ENCODE measurements at places on chromosomes 1 and 21.
A peak's percentile ranks its signal among the peaks of the same experiment; 100 is the strongest.

DNA sequence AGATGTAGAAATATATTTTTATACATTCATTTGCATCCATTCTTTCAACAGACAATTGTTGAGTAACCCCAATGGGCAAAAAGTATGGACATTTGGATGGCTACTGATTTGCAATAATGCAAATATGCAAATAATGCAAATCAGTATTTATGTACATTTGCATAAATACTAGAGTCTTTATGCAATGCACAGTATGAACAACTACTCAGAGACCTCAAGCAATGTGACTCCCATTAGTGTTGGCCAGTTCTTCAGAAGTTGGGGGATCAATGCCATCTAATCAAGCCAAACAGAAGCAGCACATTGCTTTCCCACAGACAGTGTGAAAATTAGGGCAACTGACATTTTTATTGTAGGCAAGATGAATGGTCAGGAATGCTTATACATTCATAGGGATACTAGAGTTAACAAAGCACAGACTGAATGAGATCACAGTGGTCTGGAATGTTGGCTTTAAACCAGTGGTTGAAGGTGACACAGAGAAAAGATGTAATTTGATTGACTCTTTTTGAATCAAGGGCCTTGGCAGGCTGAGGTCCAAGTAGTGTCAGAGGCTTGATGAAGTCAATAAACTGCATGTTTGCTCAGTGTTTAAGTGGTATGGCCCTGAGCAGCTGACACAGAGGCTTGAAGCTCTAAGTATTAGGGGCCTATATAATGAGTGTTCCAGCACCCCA, 256.6 kb downstream of the CTH start:
- DNase-seq, result peak; percentile 39

- no peak for DNase-seq
Measured at GRCh38 chr1:175287377-175287776, 94.8 kb upstream of the KIAA0040 start.

DNA sequence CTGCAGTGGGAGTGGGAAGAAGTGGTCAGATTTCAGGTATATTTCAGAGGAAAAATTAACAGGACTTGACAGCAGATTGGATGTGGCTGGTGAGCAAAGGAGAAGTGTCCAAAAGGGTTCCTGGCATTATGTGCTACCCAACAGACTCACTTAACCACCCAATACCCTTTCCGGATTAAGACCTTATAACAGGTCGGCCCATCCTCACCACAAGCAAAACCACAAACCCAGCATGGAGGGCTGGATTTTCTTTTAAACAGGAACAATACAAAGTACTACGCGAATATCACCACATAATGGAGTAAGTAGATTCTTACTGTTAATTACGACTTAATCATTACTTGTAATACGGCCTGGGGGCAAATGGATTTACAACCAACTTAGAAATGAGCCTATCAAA, 59.2 kb downstream of the WDR64 start:
- DNase-seq, result no peak

DNA sequence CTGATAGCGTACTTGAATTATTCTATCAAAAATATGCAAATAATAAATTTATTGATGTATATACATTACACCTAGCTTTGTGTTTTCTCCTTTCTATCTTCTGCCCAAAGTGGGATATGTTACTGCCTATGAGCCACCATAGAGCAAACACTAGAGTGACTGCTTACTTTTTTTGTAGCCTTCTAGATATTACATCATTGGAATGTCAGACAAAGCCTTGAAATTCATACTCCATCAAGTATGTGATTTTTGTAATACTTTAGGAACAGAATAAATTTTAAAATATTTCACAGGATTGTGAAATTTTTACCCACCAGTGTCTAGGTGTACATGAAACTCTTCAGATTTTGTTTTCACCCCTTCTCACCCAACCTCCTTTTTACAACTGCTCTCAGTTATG, 787.6 kb downstream of the USP25 start:
- peak; percentile 41 for DNase-seq

Data from fibroblast of skin of right quadriceps (primary cell).